ENCODE measurements at places on chromosomes 2 and 18.
A peak's percentile ranks its signal among the peaks of the same experiment; 100 is the strongest.

- no peak for DNase-seq
These were observed 151.8 kb downstream of the B3GNT2 start for GRCh38 chr2:62347563-62348270.

DNA sequence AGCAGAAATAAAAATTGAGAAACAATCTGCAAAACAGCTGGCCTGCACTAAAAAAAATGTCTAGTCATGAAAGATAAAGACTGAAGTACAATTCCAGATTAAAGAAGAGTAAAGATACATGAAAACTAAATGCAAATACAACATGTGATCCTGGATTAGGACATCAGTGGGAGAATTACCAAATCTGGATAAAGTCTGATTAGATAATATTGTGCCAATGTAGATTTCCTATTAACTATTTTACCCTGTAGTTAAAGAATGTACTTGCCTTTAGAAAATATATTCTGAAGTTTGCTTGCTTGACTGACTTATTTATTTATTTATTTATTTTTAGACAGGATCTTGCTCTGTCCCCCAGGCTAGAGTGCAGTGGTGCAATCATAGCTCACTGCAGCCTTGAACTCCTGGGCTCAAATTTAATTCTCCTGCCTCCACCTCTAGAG, 58.7 kb downstream of the ASXL2 start:
- DNase-seq: no peak

DNA sequence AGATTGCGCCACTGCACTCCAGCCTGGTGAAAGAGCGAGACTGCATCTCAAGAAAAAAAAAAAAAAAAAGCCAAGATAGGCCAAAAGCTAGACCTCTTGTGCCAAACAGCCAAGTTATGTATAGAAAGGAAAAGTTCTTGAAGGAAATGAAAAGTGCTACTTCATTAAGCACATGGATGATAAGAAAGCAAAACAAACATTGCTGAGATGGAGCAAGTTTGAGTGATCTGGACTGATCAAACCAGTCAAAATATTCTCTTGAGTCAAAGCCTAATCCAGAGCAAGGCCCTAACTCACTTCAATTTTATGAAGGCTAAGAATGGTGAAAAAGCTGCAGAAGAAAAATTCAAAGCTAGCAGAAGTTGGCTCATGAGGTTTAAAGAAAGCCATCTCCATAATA, 28.1 kb upstream of the TANC1 start:
- no peak for DNase-seq

DNA sequence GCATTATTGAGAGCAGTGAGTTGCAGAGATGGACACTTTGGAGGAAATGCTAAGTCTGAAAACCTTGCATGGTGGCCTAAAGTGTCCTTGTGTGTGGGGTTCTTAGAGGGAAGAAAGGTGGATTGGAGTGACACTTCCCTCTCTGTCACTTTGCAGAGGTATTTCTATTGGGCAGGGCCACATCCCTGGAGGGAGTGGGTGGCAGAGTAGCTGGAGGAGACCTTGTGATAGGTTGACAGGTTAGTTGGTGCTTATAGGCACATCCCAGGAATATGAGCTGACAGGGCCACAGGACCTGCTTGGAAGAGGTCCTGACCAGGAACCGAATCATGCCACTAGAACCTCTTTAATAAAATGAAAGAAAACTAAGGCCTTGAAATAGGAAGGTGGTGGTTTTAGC, 972 bp upstream of the IGFBP5 start:
- DNase-seq: no peak

DNA sequence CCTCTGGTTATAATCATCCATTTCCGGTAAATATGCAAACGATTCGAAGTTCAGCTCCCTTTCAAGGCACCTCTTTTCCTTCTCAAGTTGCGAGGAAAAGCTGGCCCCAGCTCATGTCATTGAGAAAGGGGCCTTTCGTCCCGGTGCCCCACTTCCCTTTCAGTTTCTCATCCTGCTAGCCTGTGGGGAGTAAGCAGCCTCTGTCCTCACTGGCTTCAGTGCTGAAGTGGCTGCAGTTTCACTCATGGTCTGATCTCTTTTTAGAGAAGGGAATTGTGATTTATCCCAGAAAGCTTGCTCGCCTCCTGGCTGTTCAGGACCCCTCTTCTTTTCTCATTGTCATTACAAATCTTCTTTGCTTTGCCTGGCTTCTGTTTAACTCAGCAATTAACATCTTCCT, 207.5 kb downstream of the NR4A2 start:
- no peak for DNase-seq

- peak; percentile 29 for DNase-seq
These were observed 19.8 kb downstream of the HDAC4 start for GRCh38 chr2:239380831-239381708.

GRCh38 chr2:169336695-169337094, 25.6 kb downstream of the LRP2 start:
- DNase-seq: no peak

DNA sequence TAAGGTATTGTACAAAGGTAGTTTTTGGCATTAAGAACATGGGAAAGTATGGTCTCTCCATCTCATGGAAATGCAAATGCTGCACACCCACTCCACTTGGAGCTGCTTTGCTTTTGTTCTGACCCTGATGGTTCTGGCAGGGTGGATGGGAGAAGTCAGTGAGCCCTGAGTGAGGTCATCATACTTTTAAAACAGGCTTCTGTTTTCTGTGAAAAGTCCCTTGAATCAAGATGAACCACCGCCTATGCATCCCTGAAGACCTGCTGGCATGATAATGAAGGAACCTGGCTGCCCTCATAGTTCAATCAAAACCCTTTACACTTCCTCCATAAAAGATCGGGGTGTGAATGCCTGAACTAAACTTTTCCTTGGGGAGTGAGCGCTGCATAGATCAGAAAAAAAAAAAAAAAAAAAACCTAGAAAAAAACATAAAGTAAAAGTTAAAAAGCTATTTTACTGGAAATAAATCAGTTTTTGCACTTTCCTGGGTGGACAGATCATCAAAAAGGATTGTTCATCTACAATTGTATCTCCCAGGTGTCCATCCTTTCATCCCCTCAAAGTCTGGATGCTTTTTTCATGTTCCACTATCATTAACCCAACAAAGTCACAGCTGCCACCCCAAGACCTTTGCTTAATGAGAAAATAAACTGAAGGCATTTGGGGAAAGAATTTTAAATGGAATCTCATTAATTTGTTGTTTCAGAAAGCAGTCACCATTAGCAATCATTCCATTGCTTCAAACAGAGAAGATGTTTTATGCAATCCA, 728.1 kb upstream of the DDX18 start:
- DNase-seq: no peak

GRCh38 chr18:63183952-63184770, 135.4 kb downstream of the BCL2 start:
- DNase-seq: no peak

- DNase-seq: no peak
These were observed 143.6 kb downstream of the AFF3 start for GRCh38 chr2:99998651-99999320.

DNA sequence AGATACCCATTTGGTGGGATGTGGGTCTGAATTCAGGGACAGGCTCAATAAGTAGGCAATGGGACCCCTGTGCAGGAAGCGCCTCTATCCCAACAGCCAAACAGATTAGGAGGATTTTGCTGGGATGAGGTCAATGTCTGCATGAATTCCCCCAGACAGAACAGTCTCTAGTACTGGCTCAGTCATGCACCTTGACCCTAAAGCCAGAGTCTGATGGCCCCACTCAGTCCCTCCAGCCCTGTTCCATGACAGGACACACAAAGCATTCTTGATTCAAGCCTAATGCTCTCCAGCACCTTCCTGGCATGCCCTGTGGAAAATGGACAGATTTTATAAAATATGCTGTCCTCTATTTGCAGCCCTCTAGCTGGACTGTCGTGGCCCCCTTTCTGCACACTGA, 49.8 kb upstream of the RAB6D start:
- DNase-seq: no peak

GRCh38 chr2:1772471-1773267, 28.4 kb upstream of the PXDN start:
- DNase-seq: no peak

DNA sequence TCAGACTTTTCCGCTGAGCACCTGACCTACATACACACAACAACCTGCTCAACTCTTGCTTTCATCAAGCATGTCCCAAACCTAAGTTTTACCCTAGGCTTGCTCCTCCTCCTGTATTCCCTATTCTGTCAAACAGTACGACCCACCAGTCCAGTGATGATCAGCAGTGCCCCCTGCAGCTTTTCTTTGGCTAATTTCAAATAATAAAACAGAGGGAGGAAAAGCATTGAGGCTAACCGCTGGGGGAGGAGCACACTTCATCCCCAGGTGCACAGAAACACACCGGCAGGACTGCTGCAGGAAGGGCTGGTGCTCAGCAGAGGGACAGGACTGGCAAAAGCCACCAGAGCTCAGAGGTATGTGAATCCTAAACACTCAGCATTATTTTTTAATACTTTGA, 21.2 kb downstream of the E2F6 start:
- DNase-seq: no peak

DNA sequence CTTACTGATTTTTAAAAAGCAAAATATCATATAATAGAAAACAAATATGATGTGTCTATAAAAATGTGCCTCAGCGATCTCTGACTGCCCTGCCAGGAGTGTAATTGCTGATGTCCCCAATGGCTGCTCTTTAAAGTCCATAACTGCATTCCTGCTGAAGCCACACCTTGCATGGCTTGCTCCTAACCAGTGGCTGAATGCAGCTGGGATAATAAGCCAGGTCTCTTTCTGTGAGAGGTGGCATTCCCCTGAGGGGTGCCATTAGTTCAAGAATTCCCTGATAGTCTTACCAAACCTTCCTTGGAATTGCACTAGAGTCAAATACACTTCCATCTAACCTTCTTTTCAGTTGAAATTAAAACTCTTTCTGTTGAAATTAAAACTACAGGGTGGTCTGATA, 125.8 kb upstream of the ZNF804A start:
- no peak for DNase-seq

DNA sequence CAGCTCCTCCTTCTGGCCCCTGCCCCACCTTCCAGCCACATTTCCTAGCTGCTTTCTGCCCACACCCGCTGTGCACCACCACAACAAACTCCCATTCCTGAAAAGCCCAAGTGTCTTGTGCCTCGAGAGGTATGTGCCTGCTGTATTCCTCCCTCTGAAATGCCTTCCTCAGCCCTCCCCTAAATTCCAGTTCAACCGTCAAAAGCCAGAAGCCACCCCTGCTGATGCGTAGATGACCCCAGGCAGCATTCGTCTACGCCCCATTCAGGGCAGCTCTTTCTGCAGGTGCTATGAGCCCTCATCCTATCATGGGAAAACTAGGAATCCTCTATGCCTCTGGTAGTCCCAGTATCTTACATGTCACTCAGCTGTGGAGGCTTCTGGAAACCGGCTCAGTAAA, 71.7 kb downstream of the DNMT3A start:
- DNase-seq: no peak

- DNase-seq: no peak
These were observed 133.7 kb downstream of the CBLN2 start for GRCh38 chr18:72410399-72410798.

DNA sequence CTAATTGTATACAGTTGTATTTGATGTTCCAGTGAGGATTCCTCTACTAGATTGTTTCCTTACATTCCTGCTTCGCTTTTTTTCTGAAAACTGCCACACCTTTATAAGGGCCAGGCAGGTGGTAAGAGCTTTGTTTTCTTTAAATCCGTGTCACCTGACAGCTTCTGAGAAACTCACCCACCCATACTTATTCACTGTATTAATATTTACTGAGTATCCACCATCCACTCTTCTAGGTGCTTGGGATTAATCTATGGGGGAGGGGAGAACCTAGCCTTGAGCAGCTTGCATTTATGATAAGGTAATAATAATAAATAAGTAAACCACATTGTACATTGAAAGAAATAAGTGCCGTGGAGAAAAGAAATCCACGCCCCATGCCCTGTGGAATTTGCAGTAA, 174.7 kb upstream of the AGAP1 start:
- no peak for DNase-seq

GRCh38 chr18:51857989-51858388, 482.0 kb upstream of the DCC start:
- DNase-seq: no peak

GRCh38 chr18:61825386-61825785, 67.4 kb downstream of the RNF152 start:
- DNase-seq: no peak

GRCh38 chr18:79069717-79070151, 540 bp downstream of the ATP9B start:
- no peak for DNase-seq

DNA sequence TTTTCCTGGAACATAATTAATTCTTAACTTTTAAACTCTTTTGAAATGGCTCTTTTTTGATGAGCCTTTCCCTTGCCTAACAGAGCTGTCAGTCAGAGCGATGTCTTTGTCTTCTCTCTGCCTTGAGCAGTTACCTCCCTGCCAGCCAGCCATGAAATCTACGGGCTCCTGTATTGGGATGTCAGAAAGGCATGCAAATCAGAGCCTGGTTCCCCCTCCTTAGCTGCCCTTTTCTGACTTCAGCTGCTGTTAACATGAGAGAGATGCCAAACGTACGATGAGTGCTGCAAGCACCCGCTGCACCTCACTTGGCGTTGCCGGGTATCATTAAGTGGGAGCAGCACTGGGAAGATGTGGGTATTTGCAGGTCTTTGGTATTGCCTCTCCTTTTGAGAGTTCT, 131.4 kb upstream of the BOD1L2 start:
- DNase-seq: no peak

- DNase-seq: no peak
These were observed 214.7 kb downstream of the ANKRD30B start for GRCh38 chr18:14962626-14963025.

GRCh38 chr18:51453594-51453993, 256.1 kb upstream of the MEX3C start:
- DNase-seq: no peak

DNA sequence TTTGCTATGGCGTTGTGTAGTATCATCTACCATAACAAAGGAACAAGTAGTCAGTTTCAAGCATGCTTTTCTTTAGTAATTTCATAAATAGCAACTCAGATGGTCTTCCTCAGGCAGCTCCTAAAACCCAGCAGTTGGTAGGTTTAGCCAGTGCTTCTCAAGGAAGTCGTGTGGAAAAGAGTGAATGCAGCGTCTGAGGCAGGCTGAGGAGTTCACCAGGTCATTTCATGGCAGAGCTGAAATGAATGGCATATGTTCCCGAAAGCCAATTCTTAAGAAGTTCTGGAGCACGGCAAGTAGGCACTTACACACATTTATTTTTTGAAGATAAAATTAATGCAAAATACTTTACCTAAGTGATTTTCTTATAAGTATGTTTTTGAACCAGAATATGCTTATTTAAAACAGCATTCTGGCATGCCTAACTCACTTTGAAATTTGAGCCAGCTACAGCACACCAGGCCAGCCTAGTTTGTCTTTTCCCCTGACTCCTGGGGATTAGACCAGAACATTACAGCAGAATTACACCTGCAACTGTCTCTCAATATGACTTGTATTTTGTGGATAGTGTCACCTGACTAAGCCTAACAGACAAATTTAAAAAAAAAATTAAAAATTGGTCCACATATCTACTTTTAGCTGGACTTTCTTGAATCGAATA, 62.2 kb downstream of the OSBPL6 start:
- no peak for DNase-seq

- DNase-seq: no peak
These were observed 557.8 kb upstream of the GCFC2 start for GRCh38 chr2:76268484-76268883.

Data from stimulated activated CD8-positive, alpha-beta memory T cell treated with anti-CD3 and anti-CD28 coated beads, Interleukin-12 subunit alpha, Interleukin-12 subunit beta, amount 100 ng/mL, for 4 hours (primary cell).